ENCODE measurements at places on chromosomes 6 and 20. TPM values are rescaled to one million over a fixed set of nuclear protein-coding genes. Genes with fewer than 3 reads are reported as not detected.

GRCh38 chr6:70884074-70884983 is 72.5 kb downstream of the B3GAT2 start:
- H3K27ac ChIP-seq = no peak overlapping the region
- no peak overlapping the region for H3K4me3 ChIP-seq
- H3K27me3 ChIP-seq = no peaks in the 10 kb centered on the region

DNA sequence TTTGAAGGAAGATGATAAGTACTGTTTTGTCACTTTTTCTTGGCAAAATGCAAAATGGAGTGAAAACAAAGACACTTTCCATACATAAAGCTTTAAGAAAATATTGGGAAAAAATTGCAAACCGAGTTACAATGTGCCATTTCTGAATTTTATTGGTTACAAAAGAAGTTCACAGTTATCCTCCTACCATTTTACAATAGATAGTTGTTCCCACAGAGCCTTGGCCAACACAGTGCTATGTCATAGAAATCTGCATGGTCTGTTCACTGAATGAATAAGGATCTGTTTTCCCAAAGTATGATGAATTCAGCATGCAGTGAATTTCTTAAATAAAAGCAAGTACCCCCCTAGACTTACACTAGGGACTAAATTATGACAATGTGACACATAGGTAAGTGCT is 268.2 kb upstream of the POU3F2 start:
- H3K4me1 ChIP-seq = no peaks in the 10 kb centered on the region
- H3K27ac ChIP-seq = no peak overlapping the region
- no peak for DNase-seq
- no peak overlapping the region for H3K4me3 ChIP-seq
- no peaks in the 10 kb centered on the region for H3K27me3 ChIP-seq

DNA sequence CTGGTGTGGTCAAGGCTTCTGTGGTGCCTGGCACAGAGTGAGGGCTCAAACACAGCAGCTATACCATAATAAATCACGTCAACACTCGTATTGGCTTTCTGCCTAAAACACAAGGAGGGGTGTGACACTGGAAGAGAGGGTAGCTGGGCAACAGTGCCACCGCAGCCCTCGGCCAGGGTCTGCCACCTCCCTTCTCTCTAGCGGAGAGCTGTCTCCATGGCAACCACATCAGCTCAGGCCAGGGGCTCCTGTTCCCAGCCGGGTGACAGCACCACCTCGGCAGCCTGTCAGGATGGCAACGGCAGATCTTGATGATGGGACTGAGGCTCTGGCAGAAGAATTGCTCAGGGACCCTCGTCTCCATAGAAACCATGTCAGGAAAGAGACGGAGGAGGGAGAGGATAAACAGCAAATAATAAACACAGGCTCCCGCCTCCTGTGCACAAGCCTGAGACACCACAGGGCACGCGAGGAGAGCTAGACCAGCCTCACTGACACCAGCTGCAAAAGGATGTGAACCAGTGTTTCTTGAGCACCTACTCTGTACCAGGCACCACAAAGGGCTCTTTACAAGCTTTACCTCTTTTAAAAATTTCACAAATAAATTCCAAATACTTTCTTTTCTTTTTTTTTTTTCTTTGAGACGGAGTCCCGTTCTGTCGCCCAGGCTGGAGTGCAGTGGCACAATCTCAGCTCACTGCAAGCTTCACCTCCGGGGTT is 50.4 kb upstream of the TLDC2 start:
- H3K4me3 ChIP-seq = no peak overlapping the region
- no peak overlapping the region for H3K27ac ChIP-seq
- DNase-seq = peak; percentile 34
- no peaks in the 10 kb centered on the region for H3K27me3 ChIP-seq
- H3K4me1 ChIP-seq = peaks cover 9% of the 10 kb centered on the region

SLC22A1 gene
- 0.22 TPM for total RNA-seq

- H3K27me3 ChIP-seq = no peaks in the 10 kb centered on the region
- no peak overlapping the region for H3K27ac ChIP-seq
- no peak overlapping the region for H3K4me3 ChIP-seq
These were observed 219.8 kb upstream of the UFL1 start for GRCh38 chr6:96301781-96302180.

GRCh38 chr6:3046295-3046694 is 22.0 kb upstream of the RIPK1 start:
- DNase-seq = no peak
- peaks cover 20% of the 10 kb centered on the region for H3K27me3 ChIP-seq
- H3K36me3 ChIP-seq = no peaks in the 10 kb centered on the region
- peaks cover 12% of the 10 kb centered on the region for H3K4me1 ChIP-seq
- H3K4me3 ChIP-seq = no peak overlapping the region

GRCh38 chr6:134287859-134288537 is 29.9 kb downstream of the SGK1 start:
- H3K27me3 ChIP-seq = no peaks in the 10 kb centered on the region
- H3K4me3 ChIP-seq = no peak overlapping the region

NKAIN2 gene
- total RNA-seq = 0.45 TPM

CLDN20 gene
- not detected for total RNA-seq

MYO6 gene
- total RNA-seq = 23.0 TPM

- no peak overlapping the region for H3K27ac ChIP-seq
- no peaks in the 10 kb centered on the region for H3K36me3 ChIP-seq
- no peaks in the 10 kb centered on the region for H3K4me1 ChIP-seq
- no peak for DNase-seq
These were observed 37.0 kb upstream of the AIG1 start for GRCh38 chr6:143023695-143024094.

DNA sequence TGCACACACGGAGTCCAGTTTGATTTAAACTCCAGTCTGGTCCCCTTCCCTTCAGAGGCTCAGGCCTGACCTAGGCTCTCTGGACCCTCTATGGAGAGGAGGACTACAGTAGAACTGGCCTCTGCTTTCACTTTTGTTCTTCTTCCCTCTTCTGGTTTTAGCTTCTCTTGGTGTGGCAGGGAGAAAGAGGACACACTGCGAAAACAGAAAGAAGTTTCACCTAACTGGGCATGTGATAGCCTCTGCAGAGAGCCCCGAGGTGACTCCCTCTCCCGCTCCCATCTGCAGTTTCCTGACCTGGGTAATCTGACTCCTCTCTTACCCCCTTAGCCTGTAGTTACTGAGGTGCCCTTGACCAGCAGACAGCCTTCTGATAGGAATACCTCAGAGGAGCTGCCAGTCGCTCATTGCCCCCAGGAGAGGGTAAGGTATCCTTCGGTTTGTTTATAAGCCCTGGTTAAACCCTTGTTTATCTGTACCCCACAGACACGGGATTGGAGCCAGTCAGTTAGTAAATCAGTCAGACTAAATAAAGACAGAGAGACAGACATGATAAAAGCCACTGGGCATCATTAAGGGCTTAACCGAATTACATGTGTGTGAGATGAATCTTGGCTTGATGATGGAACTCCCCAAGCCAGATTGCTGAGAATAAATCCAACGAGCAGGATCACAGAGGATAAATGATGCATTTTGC is 12.0 kb upstream of the DTNBP1 start:
- no peak overlapping the region for H3K27ac ChIP-seq
- no peaks in the 10 kb centered on the region for H3K27me3 ChIP-seq
- no peaks in the 10 kb centered on the region for H3K36me3 ChIP-seq
- no peak overlapping the region for H3K4me3 ChIP-seq
- no peak for DNase-seq
- H3K4me1 ChIP-seq = no peaks in the 10 kb centered on the region

- H3K4me3 ChIP-seq = no peak overlapping the region
- DNase-seq = no peak
- no peaks in the 10 kb centered on the region for H3K4me1 ChIP-seq
- no peaks in the 10 kb centered on the region for H3K36me3 ChIP-seq
These were observed 89.0 kb upstream of the CEP85L start for GRCh38 chr6:118740372-118740771.

ZC2HC1B gene
- total RNA-seq = not detected

PI3 gene
- not detected for total RNA-seq

HRH3 gene
- 1.7 TPM for total RNA-seq

LPIN3 gene
- 2.8 TPM for total RNA-seq

TFAP2C gene
- 0.60 TPM for total RNA-seq

- no peak overlapping the region for H3K27ac ChIP-seq
- DNase-seq = no peak
- H3K4me1 ChIP-seq = peaks cover 3% of the 10 kb centered on the region
- no peaks in the 10 kb centered on the region for H3K36me3 ChIP-seq
These were observed 130.0 kb downstream of the RFPL4B start for GRCh38 chr6:112477125-112477524.

CCM2L gene
- total RNA-seq = 0.75 TPM

DNA sequence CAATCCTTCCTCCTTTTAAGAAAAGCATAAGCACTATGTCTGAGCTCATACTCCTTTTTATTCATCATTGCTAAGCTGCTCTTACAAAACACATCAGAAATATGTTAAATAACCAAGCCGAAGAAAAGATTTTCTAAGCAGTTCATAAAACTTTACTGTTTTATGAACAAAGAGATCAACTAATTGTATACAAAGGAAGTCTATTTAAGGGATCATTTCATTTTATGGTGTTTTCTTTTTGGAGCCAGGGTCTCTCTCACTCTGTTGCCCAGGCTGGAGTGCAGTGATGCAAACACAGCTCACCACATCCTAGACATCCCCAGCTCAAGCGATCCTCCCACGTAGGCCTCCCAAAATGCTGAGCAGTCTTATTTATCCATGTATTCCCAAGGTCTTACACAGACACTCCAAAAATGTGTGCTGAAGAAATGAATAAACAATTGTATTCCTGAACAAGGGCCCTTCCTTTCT is 9.3 kb downstream of the NUDT3 start:
- H3K4me1 ChIP-seq = peaks cover 16% of the 10 kb centered on the region
- no peak overlapping the region for H3K4me3 ChIP-seq
- H3K36me3 ChIP-seq = no peaks in the 10 kb centered on the region
- no peak for DNase-seq
- no peak overlapping the region for H3K27ac ChIP-seq
- H3K27me3 ChIP-seq = no peaks in the 10 kb centered on the region

TRIM40 gene
- not detected for total RNA-seq

- H3K36me3 ChIP-seq = no peaks in the 10 kb centered on the region
- H3K27ac ChIP-seq = no peak overlapping the region
- H3K4me1 ChIP-seq = no peaks in the 10 kb centered on the region
These were observed 153.1 kb upstream of the RPS6KA2 start for GRCh38 chr6:166779963-166780683.

CCN6 gene
- not detected for total RNA-seq

GNMT gene
- not detected for total RNA-seq

DNA sequence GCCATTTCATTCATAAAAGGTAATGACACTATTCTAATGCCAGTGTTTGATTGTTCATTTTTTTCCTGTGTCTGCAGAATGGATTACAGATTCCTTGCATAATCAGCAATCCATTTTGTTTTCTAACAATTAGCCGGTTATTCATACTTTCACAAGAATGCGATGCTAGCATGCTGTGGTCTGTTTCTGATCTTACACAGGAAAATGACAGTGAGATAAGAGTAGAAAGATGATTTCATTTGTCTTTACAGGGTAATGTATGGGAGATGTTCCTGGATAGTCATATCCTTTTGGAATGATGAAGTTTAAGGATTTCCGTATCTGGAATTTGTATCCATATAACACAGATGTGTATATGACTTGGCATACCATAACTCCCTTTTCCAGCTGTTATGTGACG is 207.3 kb downstream of the FARS2 start:
- H3K27me3 ChIP-seq = no peaks in the 10 kb centered on the region
- H3K36me3 ChIP-seq = no peaks in the 10 kb centered on the region
- peaks cover 63% of the 10 kb centered on the region for H3K4me1 ChIP-seq
- DNase-seq = no peak

DPPA5 gene
- total RNA-seq = not detected
